ENCODE measurements at places on chromosomes 6 and 20. TPM values are rescaled to one million over a fixed set of nuclear protein-coding genes. Genes with fewer than 3 reads are reported as not detected.

- no peak for DNase-seq
Measured at GRCh38 chr6:51868591-51869355, 218.6 kb downstream of the PKHD1 start.

- no peak for DNase-seq
Measured at GRCh38 chr20:37873884-37874283, 29.0 kb upstream of the VSTM2L start.

DNA sequence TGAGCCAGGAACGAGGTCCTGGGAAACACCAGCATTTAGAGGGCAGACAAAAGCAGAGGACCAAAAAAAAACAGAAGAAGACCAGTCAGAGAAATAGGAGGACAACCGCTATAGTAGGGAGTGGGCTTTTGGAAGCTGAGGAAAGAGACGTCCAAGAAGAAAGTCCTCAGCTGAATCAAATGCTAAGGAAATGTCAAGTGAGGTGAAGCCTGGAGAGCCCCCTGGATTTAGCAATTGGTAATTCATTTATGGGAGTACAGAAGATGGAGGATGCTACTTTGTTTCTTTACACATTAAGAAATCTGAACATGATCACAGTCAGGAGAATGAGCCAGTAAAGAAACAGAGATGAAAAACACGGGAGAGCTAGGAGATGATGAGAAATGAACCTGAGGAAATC is 41.1 kb downstream of the LRP11 start:
- DNase-seq = no peak

- no peak for DNase-seq
Measured at GRCh38 chr6:53029257-53029656, 34.2 kb upstream of the GSTA4 start.

DNA sequence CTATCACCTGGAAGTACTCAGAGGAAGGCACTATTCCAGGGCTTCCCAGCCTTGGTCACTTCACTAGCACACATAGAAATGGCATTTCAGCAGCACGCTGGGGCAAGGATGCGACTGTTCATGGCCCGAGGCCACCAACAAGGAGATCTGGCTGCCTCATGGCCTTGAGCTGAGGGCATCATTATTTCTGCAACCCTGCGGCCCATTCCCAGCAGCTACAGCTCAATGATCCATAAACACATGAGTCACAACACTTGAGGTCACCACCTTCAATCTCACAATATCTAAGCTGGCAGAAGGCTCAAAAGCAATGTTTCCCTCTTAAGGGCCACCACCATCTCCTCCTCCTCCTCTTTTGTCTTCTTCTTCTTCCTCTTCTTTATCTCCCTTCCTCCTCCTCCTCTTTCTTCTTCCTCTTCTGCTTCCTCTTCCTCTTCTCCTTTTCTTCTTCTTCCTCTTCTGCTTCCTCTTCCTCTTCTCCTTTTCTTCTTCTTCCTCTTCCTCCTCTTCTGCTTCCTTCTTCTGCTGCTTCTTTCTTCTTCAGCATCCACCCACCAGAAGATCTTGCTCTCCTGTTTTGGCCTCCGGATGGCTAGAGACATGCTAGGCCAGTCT is 382.9 kb upstream of the CNR1 start:
- DNase-seq = no peak

GRCh38 chr20:42361402-42361970 is 743.3 kb upstream of the CHD6 start:
- DNase-seq = no peak

The BPIFB4 gene
- total RNA-seq = not detected

GRCh38 chr6:54935739-54936138 is 89.2 kb downstream of the FAM83B start:
- DNase-seq = no peak

Data from heart right ventricle (tissue), 16 donors.